ENCODE measurements at places on chromosomes 2 and 18.

DNA sequence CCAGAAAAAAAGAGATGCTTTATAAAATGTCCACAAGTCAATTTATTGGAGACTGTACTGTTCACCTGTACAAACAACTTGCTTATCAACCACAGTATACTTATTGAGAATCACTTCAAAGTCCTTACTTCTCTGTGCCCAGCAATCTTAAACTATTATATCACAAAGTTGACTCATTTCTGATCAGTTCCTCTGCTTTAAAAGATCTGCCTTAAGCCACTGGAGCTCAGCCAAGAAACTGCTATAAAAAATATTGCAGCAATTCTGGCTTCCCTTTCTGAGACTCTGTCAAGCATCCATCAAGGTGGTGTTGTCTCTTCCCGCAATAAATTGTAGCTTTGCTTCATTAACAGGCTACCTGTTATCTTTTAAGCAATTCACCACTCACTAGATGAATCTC is 375.2 kb upstream of the SPHKAP start:
- no peak for DNase-seq

- DNase-seq = no peak
Observed at GRCh38 chr2:36453652-36454051, 98.1 kb downstream of the CRIM1 start.

DNA sequence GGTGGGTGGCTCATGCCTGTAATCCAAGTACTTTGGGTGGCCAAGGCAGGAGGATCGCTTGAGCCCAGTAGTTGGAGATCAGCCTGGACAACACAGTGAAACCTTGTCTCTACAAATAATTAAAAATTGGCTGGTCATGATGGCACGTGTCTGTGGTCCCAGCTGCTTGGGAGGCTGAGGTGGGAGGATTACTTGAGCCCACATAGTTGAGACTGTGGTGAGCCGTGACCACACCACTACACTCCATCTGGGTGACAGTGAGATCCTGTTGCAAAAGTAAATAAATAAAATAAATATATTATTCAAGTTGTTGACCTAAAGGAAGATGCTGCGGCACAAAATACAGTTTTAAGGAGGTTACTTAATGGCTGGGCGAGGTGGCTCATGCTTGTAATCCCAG is 72.7 kb downstream of the LAMA3 start:
- no peak for DNase-seq

GRCh38 chr2:109614715-109615636 is 812 bp downstream of the SOWAHC start:
- DNase-seq = peak; percentile 42

DNA sequence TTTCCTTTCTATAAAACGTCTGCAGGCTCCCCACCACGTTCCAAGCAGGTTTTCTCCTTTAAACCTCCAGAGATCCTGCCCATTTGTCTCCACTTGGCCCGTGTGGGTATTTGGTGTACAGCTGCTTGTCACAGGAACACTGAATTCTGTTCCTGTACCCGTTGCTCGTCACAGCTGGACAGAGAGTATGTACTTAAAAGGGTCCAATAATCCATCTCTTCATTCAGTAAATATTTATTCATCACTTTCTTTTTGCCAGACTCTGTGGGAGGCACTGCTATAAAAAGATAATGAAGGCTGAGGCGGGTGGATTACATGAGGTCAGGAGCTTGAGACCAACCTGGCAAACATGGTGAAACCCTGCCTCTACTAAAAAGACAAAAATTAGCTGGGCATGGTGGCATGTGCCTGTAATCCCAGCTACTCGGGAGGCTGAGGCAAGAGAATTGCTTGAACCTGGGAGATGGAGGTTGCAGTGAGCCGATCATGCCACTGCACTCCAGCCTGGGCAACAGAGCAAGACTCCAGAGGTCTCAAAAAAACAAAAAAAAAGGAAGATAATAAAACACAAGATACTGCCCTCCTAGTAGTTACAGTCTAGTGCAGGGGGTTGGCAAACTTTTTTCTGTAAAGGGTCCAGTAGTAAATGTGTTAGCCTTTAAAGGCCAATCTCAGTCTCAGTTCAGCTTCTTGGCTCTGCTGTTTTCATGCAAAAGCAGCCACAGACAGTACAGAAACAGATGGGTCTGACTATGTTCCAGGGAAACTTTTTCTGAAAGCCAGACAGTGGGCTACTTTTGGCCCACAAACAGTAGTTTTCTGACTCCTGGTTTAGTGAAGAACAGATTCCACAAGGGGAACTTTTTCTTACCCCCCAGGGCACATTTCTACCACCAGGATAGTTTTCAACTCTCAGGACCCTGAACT is 309.9 kb upstream of the RAB12 start:
- no peak for DNase-seq

- no peak for DNase-seq
Observed at GRCh38 chr2:109387221-109387735, 226.5 kb downstream of the SEPTIN10 start.

GRCh38 chr2:180734382-180734781 is 246.0 kb upstream of the UBE2E3 start:
- DNase-seq = no peak

- DNase-seq = no peak
Observed at GRCh38 chr18:43158381-43158780, 42.9 kb upstream of the RIT2 start.

DNA sequence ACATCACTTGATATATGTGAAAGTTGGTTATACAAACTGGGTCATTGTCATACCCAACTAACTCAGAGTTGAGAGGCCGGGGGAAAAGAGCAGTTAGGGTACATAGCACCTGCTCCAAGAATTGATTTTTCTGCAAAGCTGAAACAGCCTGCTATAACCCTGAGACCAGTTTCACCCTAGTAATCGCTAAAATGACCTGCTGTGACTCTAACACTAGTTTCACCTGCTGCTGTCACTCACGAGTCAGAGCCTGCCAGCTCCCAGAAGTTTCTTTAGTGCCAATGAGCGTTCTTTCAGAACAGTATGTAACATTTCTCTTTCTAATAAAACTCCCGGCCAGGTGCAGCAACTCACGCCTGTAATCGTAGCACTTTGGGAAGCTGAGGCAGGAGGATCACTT is 28.0 kb downstream of the SRSF7 start:
- no peak for DNase-seq

- no peak for DNase-seq
Observed at GRCh38 chr18:6614952-6615351, 114.6 kb upstream of the ARHGAP28 start.

- no peak for DNase-seq
Observed at GRCh38 chr2:19669559-19669958, 232.2 kb downstream of the TTC32 start.

- DNase-seq = peak; percentile 83
Observed at GRCh38 chr2:135997380-135997779, 12.0 kb upstream of the DARS1 start.

GRCh38 chr2:55078956-55079355 is 28.7 kb upstream of the RTN4 start:
- DNase-seq = no peak

- DNase-seq = no peak
Observed at GRCh38 chr2:216159144-216159543, 50.0 kb downstream of the XRCC5 start.

DNA sequence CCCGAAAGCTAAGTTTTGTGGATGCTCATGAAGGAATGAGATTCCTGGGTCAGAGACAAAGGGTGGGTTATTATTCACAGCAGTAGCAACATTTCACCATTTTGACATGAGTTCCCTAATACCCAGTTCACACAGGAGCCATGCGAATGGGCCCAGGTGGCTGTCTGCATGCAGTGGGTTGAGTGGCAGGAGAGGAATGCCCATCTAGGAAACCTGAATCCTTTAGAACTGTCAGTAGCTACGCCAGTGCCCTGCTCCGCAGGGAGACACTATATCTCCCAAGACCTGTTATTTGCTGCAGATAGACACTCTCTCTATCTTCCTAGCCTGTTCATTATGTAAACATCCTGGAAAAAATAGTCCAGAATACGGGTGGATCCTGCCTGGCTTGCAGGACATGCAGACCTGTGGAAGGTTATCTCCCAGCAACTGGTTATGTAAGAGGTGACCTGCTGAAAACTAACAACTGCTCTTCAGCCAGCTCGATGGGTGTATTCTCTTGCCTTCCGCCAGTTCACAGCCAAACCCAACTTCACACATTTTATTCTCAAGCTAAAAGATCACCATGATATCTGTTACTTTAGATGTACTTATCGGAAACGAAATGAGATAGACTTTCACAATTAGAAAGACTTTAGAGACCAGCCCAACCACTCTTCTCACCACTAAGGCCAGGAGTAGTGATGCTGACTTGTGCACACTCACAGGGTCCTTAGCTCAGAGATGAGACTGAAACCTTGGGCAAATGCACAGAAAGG is 59.1 kb downstream of the MBP start:
- no peak for DNase-seq

DNA sequence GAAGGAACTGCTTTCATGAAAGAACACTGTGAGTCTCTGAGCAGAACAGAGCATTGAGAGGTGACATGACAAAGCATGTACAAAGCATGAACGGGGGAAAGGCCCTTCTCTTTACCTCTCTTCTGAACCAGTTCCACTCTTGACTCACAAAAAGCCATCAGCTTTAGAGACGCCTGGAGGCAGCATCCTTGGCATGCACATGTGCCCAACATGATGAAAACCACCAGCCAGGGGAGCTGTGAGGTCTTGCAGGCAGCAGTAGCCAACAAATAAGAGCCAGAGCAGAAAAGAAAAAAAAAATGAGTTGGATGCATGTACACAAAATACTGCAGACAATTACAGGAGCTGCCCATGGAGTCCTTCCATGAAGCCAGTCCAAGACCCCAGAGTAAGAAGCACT is 95.5 kb upstream of the AGAP1 start:
- no peak for DNase-seq

DNA sequence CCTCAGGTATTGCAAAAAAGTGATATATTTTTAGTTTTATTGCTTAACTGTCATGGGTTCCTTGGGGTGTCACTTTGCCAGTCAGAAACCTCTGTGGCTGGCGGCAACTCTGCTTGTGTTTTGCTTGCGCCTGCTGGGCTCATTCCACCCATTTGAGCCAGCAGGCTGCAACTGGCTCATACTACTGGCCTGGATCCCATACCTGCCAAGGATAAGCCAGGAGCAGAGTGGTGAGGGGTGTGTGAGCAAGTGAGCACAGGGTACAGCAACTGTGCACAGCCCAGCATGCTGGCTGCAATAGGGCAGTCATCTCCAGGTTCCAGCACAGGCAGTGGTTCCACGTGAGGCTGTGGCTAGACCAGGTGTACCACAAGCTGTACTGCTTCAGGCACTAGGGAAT is 687.5 kb downstream of the NYAP2 start:
- DNase-seq = no peak

Measured in iPS-NIHi11 (cell line).